NCI-H1694 treated with DMSO at 0.1 percent for 48 hours (cell line): ENCODE measurements at places on chromosomes 1 and 21.

- no peak for DNase-seq
These were observed 59.9 kb downstream of the PLXNA2 start for GRCh38 chr1:208183977-208184911.

GRCh38 chr1:175600721-175601440 is 142.5 kb downstream of the TNR start:
- no peak for DNase-seq

GRCh38 chr1:90417126-90417525 is 300.0 kb downstream of the BARHL2 start:
- DNase-seq, result no peak

- no peak for DNase-seq
These were observed 337.2 kb upstream of the AJAP1 start for GRCh38 chr1:4317207-4317606.

DNA sequence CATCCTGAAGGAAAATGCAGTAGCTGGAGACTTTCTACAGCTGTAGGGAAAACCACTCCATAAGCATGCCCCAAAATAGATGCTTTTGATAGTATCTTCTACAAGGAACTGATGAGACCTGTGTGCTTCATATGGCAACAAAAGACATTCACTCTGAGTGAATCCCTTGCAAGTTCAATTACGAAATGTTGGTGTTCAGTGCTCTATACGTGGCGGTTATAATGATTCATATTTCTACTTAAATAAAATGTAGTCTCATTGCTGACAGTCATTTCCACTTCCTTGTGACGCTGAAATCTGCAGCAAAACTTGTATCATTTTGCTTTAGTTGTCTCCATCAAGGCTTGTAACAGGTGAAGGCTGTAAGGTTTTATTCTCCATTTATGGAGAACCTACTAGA is 20.6 kb downstream of the TOR1AIP2 start:
- no peak for DNase-seq

DNA sequence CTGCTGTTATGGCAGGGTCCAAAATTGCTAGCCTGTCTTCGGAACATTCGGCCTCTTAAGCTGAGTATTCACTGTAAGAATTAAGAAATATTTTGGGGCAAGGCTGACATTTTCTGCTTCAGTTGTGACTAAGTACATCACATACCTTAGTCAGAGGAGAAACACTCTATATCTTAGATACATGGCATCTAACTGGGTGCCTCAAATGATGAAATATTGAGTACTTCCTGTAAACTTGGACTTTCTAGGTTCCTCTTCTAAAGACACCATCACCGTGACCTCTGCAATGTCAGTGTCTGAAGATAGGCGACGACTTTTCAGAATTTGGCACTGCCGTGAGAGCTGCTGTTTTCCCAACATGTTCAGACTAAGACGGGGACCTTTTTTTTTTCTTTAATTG is 65.6 kb downstream of the PCBP3 start:
- DNase-seq, result no peak

- no peak for DNase-seq
These were observed 22.4 kb downstream of the CASQ2 start for GRCh38 chr1:115746021-115746690.

DNA sequence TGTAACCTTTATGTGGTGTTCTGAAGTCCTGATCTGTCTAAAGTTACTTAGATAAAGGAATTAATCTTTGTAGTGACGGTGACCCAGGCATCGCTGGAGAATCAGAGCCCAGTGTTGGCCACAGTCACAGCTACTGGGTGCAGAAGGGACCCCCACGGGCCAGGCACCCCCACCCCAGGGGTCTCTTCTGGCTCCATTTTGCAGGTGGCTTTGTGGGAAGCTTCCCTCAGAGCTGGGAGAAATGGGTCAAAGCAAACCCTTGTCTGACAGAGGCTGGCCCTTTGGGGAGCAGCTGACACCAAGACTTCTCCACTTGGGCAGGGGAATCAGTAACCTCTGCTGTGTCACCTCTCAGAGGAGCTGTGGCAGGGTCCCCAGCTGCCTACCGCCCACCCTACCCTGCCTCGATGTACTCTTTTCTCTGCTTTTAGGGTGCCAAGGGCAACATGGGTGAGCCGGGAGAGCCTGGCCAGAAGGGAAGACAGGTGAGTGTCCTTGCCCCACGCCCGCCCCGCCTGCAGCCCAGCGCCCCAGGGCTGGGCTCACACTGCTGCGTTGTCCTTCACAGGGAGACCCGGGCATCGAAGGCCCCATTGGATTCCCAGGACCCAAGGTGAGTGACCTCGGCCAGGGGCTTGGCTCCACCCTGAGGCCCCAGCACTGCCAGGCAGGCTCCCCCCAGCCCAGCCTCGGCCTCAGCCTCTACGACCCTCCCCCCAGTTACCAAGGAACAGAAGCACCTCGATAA is 17.7 kb downstream of the COL6A2 start:
- DNase-seq, result no peak

DNA sequence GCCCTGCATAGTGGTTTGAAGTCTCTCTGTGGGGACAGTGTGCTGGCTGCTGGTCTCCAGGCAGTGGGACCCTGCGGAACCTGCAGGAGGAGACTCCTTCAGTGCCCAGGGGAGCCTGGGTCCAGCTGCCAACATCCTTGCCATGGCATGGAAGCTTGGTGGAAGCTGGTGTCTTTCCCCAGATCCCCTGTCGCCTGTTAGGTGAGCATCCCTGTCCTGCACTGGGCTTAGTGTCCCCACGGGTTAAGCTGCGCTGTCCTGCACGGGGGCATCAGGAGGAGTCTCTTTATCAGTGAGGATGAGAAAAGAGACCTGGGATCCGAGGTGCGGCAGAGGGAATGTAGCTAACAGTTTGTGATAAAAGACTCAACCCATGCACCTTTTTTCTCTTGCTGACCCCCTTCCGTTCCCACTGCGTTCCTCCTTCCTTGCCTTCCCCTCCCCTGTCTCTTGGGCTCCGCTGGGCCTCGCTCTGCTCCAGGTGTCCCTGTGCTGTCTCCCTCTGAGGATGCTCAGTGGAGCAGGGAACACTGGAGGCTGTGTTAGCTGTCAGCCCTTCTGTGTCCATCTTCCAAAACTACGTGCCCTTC is 59.3 kb downstream of the SLC37A1 start:
- DNase-seq, result no peak

DNA sequence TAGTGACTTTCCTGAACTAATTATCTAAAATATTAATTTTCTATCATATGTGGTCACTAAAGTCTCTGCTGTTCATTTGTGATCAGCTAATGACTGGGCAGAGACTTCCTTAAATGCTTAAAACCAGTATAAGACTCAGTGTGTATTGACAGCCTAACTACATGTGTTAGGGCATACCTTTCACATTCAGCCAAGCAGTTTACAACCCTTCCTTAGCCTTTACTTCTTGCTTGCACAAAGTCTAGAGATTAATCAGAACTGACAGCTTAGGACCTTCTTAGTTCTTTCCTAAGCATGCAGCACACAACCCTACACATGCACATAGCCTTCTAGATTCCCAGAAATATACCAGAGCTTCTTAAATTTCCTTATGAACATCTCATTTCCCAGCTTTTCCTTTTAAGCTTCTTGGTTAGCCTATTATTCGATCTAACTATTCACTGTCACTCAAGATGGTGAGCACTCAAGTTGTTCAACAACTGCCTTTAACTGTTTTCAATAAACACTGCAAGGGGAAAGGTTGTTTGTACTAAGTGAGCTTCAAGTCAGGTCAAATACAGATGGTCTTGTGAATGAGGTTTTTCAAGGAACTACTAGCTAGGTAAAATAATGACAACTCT is 13.4 kb downstream of the EYA3 start:
- DNase-seq, result no peak

DNA sequence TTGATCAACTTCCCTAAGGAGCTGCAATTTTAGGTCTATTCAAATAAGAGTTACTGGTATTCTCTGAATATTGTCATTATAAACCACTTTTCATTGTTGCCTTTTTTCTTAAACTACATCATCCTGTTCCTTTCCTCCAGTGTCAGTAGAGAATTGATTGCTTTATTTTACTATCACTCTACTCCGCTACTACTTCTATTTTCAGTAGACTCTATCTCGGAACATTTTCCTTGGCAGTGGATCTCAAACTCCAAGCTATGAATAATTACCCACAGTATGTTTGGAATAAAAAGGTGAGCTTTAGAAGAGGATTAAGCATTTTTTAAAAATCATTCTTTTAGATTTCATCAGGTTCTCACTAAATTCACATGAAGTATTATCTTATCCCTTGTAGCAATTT is 224.9 kb downstream of the GREM2 start:
- no peak for DNase-seq

DNA sequence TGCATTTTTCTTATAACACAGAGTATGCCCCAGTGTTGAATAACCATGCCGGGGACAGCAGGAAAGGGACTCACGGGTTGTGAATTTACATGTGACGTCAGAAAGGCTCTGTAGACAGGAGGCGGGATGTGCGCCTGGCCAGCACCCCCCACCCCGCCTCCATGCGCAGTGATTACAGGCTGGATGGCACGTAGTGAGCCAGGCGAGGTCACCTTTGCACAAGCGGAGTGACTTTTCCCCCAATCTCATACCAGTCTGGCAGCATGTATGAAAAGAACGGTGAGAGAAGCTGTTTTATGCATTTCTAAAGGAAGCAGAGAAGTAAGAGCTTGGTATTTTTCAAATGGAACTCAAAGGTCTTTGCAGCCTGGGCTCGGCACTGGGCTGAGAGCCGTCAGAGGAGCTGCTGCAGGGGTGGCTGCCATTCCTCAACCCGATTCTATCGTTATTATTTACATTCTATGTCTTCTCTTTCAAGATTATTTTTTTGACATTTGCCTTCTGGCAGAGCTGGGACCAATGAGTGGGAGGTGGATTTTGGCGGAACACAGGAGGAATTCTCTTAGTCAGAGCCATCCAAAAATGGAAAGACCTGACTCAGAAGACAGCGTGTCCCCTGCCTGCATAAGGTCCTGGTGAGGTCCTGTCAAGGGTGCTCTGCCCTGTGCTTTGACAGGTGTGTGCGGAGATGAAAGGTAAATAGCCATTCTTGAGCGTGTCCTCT is 115.6 kb upstream of the SLC45A1 start:
- DNase-seq, result no peak

GRCh38 chr1:93763704-93764365 is 82.2 kb upstream of the BCAR3 start:
- no peak for DNase-seq

DNA sequence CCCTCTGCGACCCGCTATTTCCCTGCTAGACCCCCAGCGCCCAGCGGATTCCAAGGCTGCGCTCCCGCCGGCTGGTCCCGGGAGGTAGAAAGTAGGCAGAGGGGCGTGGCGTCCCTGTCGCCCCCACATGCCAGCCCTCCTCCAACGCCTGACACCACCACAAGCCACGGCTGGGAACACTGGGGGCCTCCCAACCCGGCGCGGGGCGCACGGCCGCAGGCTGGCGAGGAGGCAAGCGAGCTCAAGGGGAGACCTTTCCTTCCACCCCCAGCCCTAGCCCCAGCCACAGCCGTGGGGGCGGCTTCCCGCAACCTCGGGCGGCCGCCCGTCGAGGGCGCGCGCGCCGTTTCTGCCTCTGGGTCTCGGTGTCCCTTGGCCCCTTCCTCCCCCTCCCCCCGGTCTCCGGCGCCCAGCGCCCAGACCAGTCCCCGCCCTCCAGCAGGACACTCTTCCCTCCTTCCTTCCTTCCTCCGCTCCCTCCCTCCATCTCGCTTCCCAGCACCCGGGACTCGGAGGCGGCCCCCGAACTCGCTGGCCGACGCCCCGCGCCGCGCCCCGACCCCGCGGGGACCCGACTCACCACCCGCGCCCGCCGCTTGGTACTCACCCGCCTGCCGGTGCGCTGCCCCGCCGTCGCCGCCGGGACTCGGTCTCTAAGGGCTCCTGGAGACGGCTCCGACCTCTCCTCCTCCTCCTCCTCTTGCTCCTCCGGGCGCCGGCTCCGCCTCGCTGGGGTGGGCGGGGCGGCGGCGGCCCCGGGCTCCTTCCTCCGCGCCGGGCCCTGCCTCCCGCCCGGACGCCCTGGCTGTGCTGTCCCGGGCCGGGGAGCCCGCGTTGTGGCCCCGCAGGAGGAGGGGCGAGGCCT is at the start of gene GNG12:
Gene GNG12, minus strand, starts transcription at position 731 of the 865 bp plus-strand sequence. CDS start 125,781 bp downstream, outside the sequence.
- DNase-seq, result no peak

- DNase-seq, result no peak
These were observed 2.5 kb downstream of the RHOC start for GRCh38 chr1:112704391-112704933.

- no peak for DNase-seq
These were observed 31.6 kb downstream of the VN1R5 start for GRCh38 chr1:247287460-247287859.

DNA sequence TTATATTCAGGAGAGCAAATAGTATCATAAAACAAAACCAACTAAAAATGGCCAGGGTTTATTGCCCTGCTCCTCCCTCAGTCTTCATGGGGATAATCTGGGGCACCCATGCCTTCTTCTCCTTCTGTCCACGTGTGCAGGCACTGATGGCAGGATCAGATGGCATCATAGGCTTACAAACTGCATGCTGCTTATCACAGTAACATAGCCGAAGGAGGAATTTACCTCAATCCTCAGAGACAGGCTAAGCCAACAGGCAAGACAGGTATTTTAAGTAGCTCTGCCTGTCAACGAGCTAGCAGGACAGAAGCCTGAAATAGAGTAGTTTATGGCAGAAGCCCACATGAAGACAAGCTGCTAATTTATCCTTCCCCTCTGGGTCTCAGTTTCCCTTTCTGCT is 9.4 kb downstream of the LAMB3 start:
- DNase-seq, result no peak

- DNase-seq, result no peak
These were observed 1.4 kb upstream of the CA14 start for GRCh38 chr1:150256198-150256553.

DNA sequence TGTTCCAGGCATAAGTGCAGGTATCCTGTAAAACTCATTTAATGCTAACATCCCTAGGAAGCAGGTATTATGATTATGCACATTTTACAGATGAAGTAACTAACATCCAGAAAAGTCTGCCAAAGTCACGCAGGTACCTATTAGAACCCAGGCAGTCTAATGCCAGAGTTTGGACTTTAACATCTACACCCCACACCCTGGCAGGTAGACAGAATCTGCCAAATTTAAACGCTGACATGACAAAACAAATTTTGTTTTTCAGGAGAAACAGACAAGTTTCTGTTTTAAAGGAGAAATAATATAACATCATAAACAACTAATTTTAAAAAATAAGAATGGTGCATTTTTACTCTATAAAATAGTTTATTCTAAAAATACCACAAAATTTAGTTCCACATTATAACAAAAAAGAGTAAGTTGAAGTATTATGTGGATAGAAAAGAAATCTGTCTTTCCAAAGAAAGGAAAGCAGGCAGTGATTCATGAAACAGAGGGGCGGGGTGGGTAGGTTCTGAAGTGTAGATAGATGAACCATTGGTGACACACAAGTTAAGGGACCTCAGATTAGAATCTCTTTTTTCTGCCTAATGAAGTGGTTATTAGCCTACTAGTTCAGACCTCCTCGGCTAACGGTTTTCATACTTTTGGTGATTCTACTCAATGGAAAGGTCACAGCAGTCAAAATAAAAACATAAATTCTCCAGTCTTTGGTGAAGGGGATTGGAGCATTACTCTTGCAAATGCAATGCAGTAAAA is 1.7 kb downstream of the ASPM start:
- no peak for DNase-seq
